ENCODE measurements at places on chromosomes 7 and 10. TPM values are rescaled to one million over a fixed set of nuclear protein-coding genes. Genes with fewer than 3 reads are reported as not detected.

UNC5B gene
- 12.1 TPM for total RNA-seq

SEMA3C gene
- total RNA-seq, result 67.9 TPM

TMEM270 gene
- not detected for total RNA-seq

PLAU gene
- 44.3 TPM for total RNA-seq

DNTT gene
- not detected for total RNA-seq

STAG3 gene
- 0.40 TPM for total RNA-seq

CYP3A5 gene
- total RNA-seq, result not detected

CACNB2 gene
- total RNA-seq, result 50.5 TPM

GRCh38 chr10:50417486-50417885 is 166.2 kb upstream of the ASAH2 start:
- DNase-seq, result no peak

- no peak for DNase-seq
These were observed 162.5 kb downstream of the REEP3 start for GRCh38 chr10:63683686-63684085.

GRCh38 chr10:36451391-36451970 is 673.9 kb upstream of the ANKRD30A start:
- no peak for DNase-seq

GRCh38 chr10:93006435-93007039 is 54.1 kb upstream of the CYP26C1 start:
- DNase-seq, result no peak

DNA sequence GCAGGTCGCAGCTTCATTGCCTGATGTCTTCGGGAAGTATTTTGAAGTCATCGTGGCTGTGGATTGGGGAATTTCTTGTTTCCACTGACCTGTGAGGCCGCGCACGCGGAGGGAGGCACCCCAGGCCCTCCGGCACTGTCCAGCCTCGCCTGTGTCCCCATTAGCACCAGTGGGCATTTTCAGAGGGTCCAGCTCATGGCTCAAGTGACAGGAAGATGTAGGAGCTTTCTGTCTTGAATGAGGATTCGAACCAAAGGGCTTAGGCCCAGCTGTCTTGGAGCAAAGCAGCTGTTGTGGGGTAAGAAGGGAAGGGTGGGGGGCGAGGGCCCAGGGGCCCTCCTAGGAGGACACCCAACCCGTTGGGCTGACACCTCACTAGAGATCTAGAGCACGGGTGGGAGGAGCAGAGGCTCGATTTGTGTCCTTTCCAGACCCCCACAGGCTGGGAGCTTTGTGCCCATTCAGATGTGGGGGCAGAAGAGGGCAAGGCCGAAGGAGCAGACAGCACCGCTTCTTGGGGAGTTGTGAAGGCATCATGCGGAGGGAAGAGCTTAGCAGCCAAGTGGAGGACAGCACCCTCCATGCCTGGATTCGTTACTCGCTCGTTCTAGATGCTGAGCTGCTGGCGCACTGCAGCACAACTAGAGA is 914 bp downstream of the ZNF37A start:
- peak; percentile 8 for DNase-seq

DNA sequence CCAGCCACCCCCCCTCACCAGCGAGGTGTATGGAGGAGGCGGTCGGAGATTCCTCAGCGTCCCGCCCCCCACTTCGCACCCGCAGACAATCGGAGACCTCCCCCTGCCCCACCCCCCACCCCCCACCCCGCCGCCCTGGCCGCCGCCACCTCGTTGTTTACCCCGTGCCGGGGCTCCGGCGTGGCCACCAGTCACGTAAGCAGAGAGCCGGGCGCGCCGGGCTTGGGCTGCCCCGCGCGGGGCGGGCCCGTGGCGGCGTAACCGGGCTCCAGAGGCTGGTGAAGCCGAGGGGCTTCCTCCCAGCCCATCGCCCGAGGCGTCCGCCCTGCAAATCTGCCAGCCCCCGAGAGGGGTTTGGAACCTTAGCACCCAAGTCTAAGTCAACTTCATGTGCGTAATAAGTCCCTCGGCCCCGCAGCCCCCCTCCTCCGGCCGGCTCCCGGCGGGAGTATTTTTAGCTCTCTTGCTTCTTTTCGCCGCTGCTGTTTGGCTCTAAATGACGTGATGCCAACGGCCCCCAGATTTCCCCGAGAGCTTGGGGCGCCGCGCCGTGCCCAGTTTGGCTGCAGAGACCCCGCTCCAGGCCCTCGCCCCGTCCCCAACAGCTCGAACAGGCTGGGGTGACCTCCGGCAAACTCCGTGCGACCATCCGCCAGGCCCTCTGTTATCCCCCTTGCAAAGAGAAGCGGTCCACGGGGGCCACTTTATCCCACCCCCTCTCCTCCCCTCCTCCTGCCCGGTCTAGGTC is 2.7 kb downstream of the MXI1 start:
- peak; percentile 66 for DNase-seq

GRCh38 chr7:94060752-94061151 is 56.6 kb upstream of the BET1 start:
- DNase-seq, result no peak

DNA sequence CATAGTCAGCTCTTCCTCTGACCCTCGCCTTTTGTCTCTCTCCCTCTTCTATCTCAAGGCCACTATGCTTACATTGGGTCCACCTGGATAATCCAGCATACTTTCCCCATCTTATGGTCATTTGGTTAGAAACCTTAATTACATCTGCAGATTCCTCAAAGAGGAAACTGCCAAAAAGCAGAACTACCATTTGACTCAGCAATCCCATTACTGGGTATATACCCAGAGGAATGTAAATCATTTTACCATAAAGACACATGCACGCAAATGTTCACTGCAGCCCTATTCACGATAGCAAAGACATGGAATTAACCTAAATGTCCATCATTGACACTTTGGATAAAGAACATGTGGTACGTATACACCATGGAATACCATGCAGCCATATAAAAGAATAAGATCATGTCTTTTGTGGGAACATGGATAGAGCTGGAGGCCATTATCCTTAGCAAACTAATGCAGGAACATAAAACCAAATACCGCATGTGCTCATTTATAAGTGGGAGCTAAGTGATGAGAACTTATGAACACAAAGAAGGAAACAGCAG is 114.8 kb upstream of the NPY start:
- no peak for DNase-seq

All from heart right ventricle (tissue), 16 donors.